ENCODE measurements at places on chromosomes 3 and 15.

GRCh38 chr3:47288966-47289910, 6.5 kb downstream of the KLHL18 start:
- DNase-seq, result no peak

GRCh38 chr3:81716870-81717509, 44.5 kb downstream of the GBE1 start:
- no peak for DNase-seq

- DNase-seq, result no peak
These were observed 609.2 kb upstream of the ZNF385D start for GRCh38 chr3:22360164-22360563.

GRCh38 chr3:53725387-53725995, 120.7 kb downstream of the CHDH start:
- no peak for DNase-seq

DNA sequence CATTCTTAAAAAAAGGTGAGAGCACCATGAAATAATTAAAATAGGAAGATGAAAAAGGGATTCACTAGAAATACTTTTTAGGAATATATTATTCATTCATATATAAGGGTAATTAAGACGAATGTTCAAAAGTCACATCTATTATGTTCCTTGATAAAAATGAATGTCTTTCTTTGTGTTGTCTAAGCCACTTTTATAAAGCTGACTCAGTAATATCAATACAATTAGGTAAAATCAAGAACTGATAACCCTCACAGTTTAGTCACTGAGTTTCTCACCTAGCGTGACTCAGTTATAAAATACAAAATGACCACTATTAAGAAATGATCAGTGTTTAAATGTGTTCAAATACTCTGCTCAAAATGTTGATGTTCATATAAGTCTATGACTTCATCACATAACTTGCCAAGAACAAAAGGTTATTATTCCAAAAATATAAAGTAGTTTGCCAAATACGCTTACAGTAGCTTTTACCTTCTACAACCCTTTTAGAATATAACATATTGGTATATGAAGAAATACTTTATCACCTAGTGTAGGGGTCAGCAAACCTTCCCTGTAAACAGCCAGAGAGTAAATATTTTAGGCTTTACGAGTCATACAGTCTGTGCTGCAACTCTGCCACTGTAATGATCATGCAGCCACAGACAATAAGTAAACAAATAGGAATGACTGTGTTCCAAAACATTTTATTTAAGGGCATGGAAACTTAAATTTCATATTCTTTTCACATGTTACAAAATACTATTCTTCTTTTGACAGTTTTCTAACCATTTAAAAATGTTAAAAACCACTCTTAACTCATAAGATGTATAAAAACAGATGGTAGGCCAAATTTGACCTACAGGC, 369.8 kb downstream of the TBC1D5 start:
- no peak for DNase-seq

GRCh38 chr3:47343471-47343971, 37.3 kb upstream of the PTPN23 start:
- DNase-seq, result no peak

DNA sequence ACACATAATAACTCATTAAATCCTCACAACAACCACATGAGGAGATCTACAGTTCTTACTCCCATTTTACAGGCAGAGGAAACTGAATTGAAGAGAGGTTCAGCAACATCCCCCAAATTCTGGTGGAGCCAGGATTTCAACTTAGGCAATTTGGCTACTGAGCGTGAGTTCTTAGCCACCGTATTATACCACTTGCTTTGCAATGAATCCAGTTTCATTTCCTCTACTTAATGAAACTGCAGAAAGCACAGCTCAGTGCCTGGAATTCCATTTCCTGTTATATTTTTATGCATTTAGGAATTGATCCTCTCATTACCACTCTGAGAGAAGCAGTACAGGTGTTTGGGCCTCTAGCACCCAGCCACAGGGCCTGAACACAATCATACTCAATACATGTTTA, 4.3 kb downstream of the ZNF860 start:
- no peak for DNase-seq

DNA sequence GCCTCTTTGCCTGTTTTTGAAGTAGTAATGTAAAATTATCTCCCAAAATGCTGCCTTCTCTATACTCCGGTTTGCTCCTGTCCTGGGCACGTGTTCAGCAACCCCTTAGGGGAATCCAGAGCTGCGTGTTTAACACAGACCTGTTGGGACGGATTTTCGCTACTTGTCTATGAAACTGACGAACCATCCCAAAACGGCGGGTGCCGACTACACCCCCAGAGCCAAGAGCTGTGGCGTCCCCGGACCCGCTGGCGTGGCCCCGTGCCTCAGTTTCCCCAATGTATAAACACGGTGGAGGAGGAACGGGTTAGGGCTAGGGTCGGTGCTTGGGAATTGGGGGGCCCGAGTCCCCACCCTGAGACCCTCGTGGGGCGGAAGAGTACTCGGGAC, 473 bp downstream of the FHIT start:
- peak; percentile 12 for DNase-seq

- DNase-seq, result no peak
These were observed 21.0 kb downstream of the C2CD4A start for GRCh38 chr15:62087671-62088352.

DNA sequence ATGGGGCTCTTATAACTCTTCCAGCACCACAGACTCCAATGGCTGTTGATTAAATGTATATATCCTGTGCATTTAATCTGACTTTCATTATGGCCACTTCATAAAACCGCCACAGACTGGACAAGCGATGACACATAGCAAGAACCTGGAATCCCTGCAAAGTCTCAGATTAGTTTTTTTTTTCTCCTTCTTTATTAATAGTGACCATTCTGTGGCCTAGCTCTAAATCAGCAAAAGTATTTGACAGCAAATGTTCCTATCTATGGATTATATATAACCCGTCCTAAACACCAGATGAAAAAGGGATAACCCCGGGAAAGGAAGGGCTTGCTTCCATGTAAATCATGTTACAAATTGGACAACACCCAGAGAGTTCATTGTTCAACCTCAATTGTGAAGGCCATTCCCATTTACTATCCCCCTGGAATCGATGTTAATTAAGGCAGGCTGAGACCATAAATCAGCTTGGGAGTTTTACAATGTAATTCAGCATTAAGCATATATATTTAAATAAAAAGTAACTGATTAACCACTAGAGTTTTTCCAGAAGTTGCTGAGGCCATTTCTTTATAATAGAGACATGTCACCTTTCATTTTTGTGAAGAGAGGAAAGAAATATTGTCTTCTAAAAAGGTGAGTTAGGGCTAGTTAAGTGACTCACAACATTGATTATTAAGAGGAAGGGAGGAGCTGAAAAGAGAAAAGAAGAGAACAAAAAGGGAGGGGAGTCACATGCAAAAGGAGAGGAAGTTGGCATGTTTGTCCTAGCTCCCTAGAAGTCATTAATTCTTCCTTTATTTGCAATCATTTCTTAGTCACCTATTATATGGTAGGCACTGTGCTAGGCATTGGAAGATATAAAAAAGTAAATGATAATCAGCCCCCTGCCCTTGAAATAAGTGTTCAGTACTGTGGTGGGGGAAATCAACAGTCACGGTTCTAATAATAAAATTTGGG, 26.2 kb downstream of the ALDH1A2 start:
- no peak for DNase-seq

DNA sequence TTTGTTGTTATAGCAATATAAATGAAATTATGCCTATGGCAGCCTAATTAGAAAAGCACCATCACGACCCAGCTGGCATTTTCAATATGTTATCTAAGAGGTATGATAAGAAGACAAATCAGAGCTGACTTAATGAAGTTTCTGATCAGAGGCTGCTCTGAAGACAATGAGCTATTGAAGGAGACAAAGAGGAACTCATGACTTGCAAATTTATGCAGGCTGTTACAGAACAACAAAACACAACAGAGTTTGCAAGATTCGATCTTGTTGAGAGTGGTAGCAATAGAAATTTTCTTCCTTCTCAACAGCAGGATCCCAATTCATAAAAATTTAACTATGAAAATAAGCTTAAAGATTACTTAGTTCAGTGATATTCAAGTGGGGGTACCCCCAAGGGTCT, 7.7 kb downstream of the CCDC54 start:
- no peak for DNase-seq

- DNase-seq, result no peak
These were observed 8.4 kb upstream of the MINDY2 start for GRCh38 chr15:58762731-58763130.

All from central memory CD4-positive, alpha-beta T cell (primary cell).